ENCODE measurements at places on chromosomes 11 and 22.

- no peak for DNase-seq
Observed at GRCh38 chr11:28461846-28462245, 353.7 kb downstream of the METTL15 start.

DNA sequence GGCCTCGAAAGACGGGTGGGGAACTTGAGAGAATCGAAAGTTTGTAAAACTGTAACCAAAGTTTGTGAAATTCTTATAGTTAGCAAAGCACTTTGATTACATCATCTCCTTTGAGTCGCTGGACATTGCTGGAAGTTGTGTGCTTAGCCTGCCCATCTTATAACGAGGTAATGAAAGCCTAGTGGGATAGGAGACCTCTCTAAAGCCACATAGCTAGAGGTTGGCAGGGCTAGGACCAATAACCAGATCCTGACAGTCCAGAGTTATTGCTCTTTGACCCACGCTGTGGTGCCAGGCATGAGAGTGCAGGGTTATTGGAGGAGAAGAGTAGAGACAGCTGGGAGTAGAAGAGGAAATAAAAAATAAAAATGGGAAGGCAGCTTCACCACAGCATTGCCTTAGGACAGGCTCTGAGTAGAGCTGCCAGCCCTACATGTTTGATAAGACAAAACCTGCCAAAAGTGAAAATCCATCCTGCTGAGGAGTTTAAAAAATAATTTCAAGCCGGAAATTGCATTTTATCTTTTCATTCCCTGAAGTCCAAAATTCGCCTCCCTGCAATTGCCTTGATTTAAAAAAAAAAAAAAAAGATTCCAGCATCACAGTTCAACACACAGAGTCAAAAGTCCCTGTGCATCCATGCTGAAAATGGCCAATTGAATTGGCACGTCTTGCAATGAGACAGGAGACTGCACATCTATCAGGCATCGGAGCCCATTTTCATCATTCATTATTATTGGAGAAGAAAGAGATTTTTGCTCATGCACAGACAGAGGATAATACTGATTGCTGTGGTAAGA is 225.5 kb upstream of the POU2AF2 start:
- DNase-seq: no peak

DNA sequence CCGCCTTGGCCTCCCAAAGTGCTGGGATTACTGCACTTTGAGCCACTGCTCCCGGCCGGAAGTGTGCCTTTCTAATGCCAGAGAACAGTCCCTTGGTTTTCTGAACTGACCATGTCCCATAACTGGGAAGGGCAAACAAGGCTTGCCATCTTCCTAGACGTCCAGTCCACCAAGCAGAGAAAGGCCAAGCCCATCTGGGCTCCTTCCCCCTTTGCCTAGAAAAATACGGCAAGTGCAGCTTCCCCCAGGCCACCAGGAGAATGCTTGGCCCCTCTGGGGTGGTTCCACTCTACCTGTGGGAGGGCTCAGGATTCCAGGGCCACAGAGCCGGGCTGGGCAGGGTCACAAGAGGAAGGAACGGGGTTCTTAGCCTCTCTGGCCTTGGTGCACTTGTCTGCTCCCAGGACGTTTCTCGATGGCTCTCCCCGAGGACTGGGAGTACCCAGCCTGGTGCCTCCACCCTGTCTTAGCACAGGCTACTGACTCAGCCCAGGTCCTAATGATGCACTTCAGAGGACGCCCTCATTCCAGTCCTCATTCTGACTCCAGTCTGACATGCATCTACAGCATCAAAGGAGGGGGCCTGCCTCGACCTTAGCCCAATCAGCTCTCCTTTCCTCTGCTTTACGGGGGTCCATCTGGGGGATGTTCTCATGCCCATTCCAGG is 1.2 kb downstream of the USP2 start:
- DNase-seq: no peak

DNA sequence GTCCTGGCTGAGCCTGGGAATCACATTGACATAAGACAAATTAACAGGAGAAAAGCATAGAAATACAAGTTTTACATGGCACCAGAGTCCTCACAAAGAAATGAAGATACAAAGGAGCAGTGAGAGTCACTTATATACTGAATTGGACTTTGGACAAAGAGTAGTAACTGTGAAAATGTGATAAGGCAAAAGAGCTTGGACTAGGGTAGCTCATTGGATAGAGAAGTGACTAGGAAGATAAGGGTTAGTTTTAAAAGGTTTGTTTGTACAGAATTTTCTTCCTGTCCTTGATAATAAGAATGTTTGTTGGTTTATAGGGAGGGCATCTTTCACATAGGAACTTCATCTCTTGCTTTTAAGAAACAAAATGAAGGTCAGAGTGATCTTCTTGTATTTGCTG is 17.9 kb upstream of the NUCB2 start:
- no peak for DNase-seq

DNA sequence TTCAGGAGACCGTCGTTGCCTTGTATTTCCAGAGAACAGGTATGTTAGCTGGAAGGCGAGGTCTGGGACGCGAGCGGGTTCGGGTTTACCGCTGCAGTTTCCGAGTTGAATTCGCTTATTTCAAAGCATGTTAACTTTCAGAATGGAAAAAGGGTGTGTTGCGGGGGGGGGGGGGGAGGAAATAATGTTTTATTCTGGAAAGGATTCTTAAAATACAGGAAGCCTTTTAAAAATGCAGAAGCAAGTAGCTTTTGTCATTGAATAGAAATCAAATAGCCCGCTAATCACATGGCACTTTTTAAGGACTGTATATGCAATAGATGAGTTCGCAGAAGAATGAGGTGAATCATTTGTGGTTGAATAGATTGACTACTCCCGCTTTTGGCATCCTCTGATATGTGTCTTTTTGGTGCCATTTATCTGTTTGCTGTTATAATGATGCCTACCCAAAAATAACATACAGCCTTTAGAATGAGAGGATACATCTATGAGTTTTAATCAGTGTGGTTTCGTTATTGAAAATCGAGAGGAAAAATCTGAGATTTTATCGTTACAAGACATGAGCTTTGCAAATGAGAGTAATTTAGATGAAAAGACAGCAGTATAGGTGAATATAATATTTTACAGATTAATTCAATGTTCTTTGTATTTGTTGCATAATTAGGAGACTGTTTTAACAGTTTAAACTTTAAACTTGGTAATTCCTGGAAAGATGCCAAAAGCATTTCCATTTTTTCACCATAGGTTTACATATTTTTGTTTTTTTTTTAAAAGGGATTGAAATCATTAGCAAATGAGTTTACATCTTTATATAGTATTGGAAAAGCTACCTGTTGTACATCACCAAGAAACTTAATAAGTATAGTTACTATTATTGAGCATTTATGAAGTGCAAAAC is 1.7 kb downstream of the PDE3B start:
- DNase-seq: no peak

- DNase-seq: no peak
Observed at GRCh38 chr11:86257446-86257845, 12.9 kb downstream of the EED start.

GRCh38 chr11:125593114-125593820 is 615 bp downstream of the STT3A start:
- DNase-seq: no peak

DNA sequence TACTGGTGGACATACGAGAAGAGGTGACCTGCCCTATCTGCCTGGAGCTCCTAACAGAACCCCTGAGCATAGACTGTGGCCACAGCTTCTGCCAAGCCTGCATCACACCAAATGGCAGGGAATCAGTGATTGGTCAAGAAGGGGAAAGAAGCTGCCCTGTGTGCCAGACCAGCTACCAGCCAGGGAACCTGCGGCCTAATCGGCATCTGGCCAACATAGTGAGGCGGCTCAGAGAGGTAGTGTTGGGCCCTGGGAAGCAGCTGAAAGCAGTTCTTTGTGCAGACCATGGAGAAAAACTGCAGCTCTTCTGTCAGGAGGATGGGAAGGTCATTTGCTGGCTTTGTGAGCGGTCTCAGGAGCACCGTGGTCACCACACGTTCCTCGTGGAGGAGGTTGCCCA is 6.9 kb downstream of the TRIM6 start:
- DNase-seq: no peak

- no peak for DNase-seq
Observed at GRCh38 chr11:1665313-1665712, 31.7 kb upstream of the KRTAP5-6 start.

DNA sequence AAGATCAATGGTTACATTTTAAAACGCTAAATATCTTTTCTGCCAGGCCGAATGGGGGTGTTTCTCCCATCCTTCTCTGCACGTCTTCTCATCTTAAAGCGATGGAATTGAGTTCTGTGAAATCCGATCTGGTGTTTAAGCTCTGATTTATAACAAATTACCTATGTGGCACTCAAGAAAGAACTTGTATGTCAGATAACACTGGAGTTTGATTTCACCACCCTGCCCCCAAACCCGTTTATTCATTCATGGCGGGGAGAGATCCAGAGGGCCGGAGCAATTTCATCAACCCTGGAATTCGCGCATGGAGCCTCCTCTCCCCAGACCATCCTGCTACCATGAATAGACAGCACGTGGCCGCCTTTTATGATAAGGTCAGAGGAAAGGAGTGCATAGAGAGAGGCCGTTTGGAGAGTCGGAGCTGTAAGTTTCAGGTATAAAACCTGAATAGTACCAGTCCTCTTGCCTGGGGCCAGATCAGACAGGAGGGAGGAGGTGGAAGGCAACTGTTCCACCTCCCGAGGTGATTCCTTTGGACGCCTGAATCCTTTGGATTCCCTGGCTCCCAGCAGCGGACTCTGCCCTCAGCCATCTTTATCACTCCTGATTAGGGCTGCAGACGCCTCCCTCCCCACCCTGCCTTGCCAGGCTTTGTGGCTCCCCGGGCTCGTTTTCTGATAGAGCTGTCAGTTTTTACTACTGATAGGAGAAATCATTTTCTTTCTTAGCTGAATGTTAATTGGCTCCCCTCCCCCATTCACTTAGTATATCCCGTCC is 27.3 kb upstream of the NFAM1 start:
- no peak for DNase-seq

GRCh38 chr11:23974601-23975000 is 522.3 kb upstream of the LUZP2 start:
- DNase-seq: no peak

Data from hindlimb muscle (tissue), 1 donor.